ENCODE measurements at places on chromosomes 2 and 18. TPM values are rescaled to one million over a fixed set of nuclear protein-coding genes. Genes with fewer than 3 reads are reported as not detected.

The RAMP1 gene
- 525 TPM for total RNA-seq

The PAX8 gene
- 2.4 TPM for total RNA-seq

The LINC00305 gene
- not detected for total RNA-seq

The IMP4 gene
- 67.4 TPM for total RNA-seq

The NEB gene
- 3.2 TPM for total RNA-seq

The SULT1C3 gene
- total RNA-seq = not detected

The ZNF513 gene
- 10.9 TPM for total RNA-seq

The CRYBA2 gene
- not detected for total RNA-seq

The IL1RN gene
- total RNA-seq = 8.6 TPM

The FAHD2B gene
- 7.5 TPM for total RNA-seq

The TNP1 gene
- not detected for total RNA-seq

The IL36A gene
- not detected for total RNA-seq

The SNED1 gene
- 133 TPM for total RNA-seq

The TRIM43 gene
- total RNA-seq = not detected

The SKOR2 gene
- total RNA-seq = not detected

The HAAO gene
- 25.3 TPM for total RNA-seq

The FAM237A gene
- not detected for total RNA-seq

The RAD51AP2 gene
- total RNA-seq = not detected

The ACMSD gene
- total RNA-seq = not detected

The B3GNT7 gene
- 11.4 TPM for total RNA-seq

The LCT gene
- total RNA-seq = not detected

The ZNF638 gene
- total RNA-seq = 162 TPM

The FAM110C gene
- 5.0 TPM for total RNA-seq

The LPIN2 gene
- total RNA-seq = 30.6 TPM

The RTP5 gene
- total RNA-seq = not detected

The AGXT gene
- not detected for total RNA-seq

The ELOA2 gene
- total RNA-seq = not detected

The DSEL gene
- total RNA-seq = 38.5 TPM

The CD28 gene
- total RNA-seq = 3.5 TPM

The SLC35G4 gene
- not detected for total RNA-seq

The ERBB4 gene
- 15.7 TPM for total RNA-seq

The CCDC74A gene
- total RNA-seq = 2.6 TPM

The MSGN1 gene
- not detected for total RNA-seq

The SLC5A7 gene
- total RNA-seq = 0.14 TPM

The PID1 gene
- total RNA-seq = 66.2 TPM

The UNC80 gene
- total RNA-seq = not detected

The PCARE gene
- not detected for total RNA-seq

The NR4A2 gene
- 4.4 TPM for total RNA-seq

The SLC30A3 gene
- total RNA-seq = 8.5 TPM

The BMP10 gene
- total RNA-seq = not detected

The ZFP36L2 gene
- total RNA-seq = 197 TPM
